ENCODE measurements at places on chromosomes 5 and 9. TPM values are rescaled to one million over a fixed set of nuclear protein-coding genes. Genes with fewer than 3 reads are reported as not detected.

Gene SH2D3C
- 11.3 TPM for polyA plus RNA-seq

GRCh38 chr9:74322661-74323314 is 174.3 kb upstream of the RORB start:
- DNase-seq = no peak
- no peaks in the 10 kb centered on the region for H3K4me1 ChIP-seq
- H3K27ac ChIP-seq = no peak overlapping the region
- H3K36me3 ChIP-seq = no peaks in the 10 kb centered on the region

DNA sequence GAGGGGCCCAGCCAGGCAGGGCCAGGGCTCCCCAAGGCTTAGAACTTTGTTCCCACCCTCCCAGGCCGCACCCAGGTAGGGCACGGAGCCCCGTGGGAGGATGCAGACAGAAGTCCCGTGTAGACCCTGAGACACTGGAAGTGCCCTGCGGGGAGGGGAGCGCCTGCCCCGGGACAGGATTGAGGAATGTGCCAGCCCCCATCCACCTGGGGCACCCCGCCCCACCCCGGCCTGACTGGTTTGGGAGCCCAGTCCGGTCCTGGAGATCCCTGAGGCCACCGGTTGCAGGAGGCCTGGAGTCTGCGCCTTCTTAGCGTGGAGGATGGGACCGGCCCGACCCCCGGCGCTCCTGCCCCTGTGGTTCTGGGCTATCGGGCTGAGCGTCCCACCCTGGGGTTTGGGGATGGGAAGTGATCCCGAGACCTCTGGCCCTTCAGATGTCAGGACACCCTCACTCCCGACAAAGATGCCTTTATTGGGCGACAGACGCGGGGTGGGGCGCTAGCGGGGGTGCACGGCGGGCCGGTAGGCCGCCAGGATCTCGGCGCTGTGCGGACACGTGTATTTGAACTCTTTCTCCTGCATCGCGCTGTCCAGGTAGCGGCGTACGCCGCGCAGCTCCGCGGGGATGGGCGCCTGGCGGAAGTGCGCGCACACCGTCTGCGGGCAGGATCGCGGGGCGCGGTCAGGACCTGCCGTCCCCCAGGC is 2.0 kb downstream of the CLIC3 start:
- no peaks in the 10 kb centered on the region for H3K36me3 ChIP-seq
- no peak for DNase-seq
- no peak overlapping the region for H3K27ac ChIP-seq
- peaks cover 34% of the 10 kb centered on the region for H3K4me1 ChIP-seq
- no peak overlapping the region for H3K4me3 ChIP-seq
- H3K27me3 ChIP-seq = peaks cover 44% of the 10 kb centered on the region

DNA sequence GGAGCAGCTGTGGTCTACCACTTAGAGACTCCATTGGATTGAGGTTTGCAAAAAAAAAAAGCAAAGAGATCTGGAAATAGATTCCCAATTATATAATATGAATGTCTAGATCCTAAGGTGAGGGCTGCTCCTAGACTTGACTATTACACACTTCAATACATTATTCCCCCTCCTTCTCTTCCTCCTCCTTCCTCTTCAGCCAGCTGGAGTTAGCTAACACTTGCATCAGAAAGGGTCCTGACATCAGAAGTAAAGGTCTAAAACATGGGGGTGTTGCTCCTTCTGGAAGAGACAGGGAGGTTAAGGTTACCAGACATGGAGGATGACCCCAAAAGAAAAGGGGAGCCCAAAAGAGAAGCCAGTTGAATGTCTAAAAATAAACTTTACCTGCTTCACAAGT is 12.9 kb upstream of the NR3C1 start:
- no peak for DNase-seq
- H3K27ac ChIP-seq = no peak overlapping the region
- H3K36me3 ChIP-seq = no peaks in the 10 kb centered on the region
- no peaks in the 10 kb centered on the region for H3K27me3 ChIP-seq
- H3K4me1 ChIP-seq = no peaks in the 10 kb centered on the region

DNA sequence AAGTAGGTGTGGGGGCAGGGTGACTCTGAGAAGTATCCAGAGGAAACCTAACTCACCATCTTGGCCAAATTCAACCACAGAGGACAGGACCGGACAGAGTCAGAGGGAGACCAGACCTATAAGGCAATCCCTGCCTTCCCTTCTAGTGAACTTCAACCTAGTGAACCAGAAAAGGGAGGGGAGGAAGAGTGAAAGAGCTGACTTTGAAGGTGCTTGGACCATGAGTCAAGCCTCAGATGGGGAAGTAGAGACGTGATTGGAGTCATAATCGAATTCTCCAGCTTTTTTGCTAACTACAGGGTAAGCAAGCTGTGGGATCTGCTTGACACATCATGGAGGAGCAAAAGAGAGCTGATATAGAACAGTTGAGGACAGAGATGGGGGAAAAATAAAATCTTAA is 18.8 kb upstream of the KIF2A start:
- H3K27me3 ChIP-seq = no peaks in the 10 kb centered on the region
- no peak for DNase-seq
- H3K4me3 ChIP-seq = no peak overlapping the region
- H3K36me3 ChIP-seq = no peaks in the 10 kb centered on the region

Gene CLPTM1L
- 33.6 TPM for polyA plus RNA-seq

- DNase-seq = no peak
- H3K36me3 ChIP-seq = no peaks in the 10 kb centered on the region
- H3K27ac ChIP-seq = no peak overlapping the region
- no peaks in the 10 kb centered on the region for H3K27me3 ChIP-seq
Measured at GRCh38 chr5:40853632-40854192, 12.5 kb downstream of the CARD6 start.

GRCh38 chr5:40027400-40027799 is 602.6 kb upstream of the DAB2 start:
- no peaks in the 10 kb centered on the region for H3K4me1 ChIP-seq
- H3K27ac ChIP-seq = no peak overlapping the region
- H3K4me3 ChIP-seq = no peak overlapping the region
- no peaks in the 10 kb centered on the region for H3K27me3 ChIP-seq

DNA sequence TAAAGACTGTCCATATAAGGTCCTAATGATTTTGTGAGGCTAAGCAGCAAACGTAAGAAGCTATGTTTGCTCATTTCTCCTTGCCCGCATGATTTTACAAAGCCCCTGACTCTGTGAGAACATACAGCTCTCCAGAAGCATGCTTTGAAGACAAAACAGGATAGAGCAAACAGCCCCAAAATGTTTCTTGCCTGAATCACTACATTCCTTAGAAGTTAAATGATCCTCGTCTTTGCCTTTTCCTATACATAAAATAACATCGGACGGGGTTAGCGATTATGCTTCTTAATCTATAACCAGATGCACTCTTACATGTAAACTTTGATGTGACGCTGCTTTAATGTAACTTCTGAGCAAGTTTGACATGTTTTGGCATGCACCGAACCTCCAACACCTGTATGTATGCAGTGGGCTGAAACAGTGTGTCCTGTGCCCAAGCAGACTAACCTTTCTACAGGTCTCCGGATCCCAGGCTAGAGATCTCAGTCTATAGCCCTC is 353.7 kb downstream of the CETN3 start:
- peaks cover 24% of the 10 kb centered on the region for H3K4me1 ChIP-seq
- no peak for DNase-seq
- H3K4me3 ChIP-seq = no peak overlapping the region
- no peaks in the 10 kb centered on the region for H3K27me3 ChIP-seq
- H3K36me3 ChIP-seq = no peaks in the 10 kb centered on the region

Gene OCLN
- 7.6 TPM for polyA plus RNA-seq
